Epithelial cell of proximal tubule (primary cell): ENCODE measurements at places on chromosomes 7 and 10.

- no peak for DNase-seq
Observed at GRCh38 chr10:32516567-32517495, 70.9 kb downstream of the CCDC7 start.

DNA sequence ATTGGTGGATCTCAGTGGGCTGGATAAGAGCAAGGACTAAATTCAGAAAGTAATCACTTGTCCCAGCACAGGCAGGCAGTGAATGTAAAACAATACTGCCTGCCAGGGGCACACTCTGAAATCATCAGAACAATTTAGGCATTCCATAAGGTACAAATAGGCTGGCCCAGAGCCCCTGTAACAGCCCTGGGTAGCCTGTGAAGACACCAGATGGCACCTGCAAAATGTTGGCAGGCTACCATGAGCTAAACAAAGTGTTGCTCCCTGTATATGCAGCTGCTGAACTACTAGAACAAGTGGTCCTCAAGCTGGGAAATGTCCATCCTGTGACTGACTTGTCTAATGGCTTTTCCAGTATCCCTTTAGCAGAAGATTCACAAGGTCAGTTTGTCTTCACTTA, 3.0 kb upstream of the PRSS37 start:
- DNase-seq, result no peak

- no peak for DNase-seq
Observed at GRCh38 chr10:49579621-49580020, 30.5 kb upstream of the SLC18A3 start.

DNA sequence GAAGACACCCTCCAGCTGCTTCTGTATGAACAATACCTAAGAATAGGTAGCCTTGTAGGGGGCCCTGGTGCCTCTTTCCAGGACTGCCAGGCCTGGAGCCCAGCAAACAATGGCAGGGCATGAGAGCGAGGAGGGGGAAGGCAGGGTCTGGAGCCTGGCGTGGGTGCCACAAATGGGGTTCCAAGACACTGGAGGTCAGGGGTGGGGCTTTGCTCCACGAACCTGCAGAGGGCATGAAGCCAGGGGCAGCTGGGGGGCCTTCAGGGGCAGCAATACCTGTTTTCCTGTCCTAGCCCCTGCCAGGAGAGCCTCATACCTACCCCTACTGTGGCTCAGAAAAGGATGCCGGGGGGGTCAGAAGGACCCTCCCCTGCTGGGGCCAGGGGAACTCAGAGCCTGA, 61.6 kb downstream of the SLC29A4 start:
- DNase-seq, result no peak

DNA sequence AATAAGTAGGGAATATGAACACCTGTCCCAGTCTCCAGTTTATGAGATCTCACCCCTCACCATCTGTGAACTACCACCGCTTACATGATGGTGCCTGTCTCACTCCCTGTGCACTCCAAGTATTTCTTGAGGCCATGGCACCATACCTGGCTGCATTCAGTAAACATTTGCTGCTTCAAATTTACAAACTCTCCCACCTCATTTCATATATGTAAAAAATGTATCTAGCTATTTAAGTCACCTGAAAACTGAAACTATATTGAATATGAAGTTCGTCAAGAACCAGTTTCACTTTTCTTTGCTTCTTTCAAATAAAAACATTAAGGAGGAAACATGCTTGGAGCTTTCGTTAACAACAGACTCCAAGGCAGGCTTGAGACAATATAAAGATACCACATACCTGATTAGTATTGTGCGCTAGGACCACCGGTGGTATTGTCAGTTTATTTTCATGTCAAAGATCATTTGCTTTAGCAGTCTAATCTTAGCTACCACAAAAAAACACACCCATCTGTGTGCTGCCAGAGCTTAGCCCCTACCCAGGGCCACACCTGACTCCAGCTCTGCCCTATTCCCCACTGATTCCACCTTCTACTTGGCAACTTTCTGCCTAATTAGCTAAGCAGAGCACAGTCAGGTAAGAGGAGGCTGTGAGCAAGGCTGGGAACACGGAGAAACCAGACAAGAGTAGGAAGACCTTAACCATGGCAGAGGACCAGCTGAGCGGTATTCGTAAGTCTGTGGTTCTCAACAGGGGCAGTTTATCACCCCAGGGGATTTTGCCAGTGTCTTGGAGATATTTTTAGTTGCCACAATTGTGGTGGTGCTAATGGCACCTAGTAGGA, 92.0 kb downstream of the ZFAND4 start:
- DNase-seq, result no peak
